Renal cortex interstitium (tissue), 15 donors: ENCODE measurements at places on chromosomes 13 and 19.
A peak's percentile ranks its signal among the peaks of the same experiment; 100 is the strongest.

DNA sequence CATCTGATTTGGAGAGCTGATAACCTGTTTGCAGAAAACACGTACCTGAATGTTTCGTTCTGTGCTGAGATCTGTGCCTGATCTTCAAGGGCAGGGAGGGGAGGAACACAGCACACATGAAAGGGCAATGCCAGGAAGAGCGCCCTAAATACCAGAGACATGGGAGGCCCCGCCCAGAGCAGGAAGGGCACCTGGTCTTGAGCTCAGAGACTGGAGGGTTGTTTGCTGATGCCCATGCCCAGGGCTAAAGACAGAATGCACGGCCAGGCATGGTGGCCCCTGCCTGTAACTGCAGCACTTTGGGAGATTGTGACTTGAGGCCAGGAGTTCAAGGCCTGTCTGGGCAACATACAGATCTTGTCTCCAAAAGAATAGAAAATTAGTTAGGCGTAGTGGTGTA lies 183.2 kb downstream of the TUBA3C start:
- no peak for DNase-seq

DNA sequence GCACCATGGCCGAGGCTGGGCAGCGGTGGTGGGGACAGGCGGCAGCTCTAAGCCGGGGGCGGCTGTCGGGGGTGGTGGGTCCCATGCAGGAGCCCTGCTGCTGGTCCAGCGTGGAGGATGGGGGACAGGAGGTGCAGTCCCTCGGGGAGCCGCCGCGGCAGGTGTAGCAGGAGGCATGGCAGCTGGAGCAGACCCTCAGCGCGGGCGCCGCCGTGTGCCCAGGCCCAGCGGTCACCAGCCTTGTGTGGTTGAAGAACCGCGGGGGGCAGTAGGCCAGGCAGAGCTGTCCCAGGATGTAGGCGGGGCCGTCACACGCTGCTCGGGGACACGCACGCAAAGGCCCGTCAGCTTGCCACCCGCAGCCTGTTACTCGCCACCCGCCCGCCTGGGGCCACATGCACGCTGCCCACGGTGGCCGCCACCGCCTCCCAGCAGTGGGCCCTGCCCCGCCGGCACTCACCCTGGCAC lies 2.9 kb upstream of the C19orf25 start:
- no peak for DNase-seq

GRCh38 chr19:47190167-47190727 lies 40.8 kb downstream of the BBC3 start:
- DNase-seq, result peak; percentile 71

DNA sequence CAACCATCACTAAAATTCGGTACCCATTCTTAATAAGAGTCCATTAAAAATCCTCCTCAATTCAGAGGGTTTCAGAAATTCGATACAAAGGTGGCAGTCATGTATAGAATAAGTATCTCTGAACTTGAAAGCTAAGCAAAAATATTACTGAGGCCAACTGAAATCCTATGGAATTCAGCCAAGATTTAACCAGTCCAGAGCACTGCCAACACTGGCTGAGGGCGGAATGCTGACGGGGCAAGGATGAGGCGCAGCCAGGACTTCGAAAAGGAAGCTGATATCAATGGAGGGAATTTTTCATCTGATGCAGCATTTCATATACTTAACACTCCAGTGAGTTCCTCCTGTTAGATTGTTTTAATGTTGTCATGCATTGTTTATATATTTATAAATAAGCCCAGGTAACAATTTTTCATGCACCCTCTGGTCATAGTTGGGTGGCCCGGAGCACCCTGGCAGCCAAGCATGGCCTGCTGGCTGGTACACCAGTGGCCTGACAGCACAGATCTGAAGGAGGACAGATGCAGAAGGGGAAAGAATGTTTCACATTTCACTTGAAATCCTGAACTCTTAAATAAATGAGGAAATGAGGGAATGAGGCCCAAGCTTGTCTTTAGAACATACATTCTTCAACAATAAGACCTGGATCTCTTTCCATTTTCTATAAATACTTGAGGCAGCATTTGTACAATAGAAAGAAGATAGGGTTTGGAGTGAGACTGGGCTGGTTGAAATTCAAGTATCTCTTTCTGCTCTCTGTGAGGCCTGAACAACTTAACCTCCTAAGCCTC lies 41.5 kb downstream of the WDFY2 start:
- no peak for DNase-seq

DNA sequence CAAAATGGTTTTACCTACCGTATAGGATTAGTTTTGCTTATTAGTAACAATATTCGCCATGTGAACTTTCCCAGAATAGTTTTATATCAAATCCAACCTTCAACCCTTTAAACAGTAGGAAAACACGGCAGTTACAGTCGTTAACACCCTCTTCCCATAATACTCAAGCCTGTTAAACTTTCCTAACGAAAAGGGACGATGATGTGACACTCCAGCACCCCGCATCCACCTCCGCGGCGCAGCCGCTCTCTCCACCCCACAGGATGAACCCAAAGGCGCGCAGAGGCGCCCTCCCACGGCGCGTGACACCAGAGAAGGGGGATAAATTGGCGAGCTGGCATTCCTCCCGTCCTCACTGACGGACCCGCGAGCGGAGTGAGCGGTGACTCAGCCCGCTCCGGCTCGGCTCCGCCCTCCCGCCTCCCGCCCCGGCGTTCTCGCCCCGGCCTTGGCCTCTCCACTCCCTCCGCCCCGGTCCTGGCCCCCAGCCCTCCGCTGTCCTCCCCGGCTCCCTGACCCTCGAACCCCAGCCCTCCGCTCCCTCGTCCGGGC lies 665 bp downstream of the TUBGCP3 start:
- DNase-seq, result peak; percentile 53

DNA sequence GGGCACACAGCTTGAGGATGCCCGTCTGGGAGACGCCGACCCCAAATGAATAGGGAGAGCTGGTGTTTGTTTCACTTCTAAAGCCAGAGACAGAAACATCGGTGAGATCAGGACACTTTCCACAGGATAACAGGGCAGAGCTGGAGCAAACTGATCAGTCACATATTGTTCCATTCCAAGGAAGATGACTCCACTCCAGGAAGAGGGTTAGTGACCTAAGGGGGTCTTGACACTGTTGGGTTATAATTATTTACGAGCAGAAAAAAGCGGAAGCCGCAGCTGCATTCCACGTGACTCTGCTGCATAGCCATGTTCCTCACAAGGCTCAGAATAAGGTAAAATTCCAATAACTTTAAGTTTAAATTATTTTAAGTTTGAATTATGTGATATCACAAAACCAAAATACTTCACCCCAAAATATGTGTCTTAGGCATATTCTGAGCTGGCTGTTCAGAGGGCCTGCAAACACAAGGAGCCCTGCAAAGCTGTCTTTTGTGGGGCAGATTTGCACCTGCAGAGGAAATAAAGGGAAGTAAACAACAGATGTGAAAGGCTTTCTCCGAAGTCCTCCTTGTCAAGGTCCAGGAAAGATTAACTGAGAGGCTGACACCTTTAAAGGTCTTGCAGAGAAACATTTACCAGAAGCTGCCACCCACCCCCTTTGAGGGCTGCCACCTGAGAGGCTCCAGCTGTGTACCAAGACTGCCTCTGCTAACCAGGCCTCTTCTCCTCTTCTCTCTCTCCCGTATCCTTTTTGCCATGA lies 819.2 kb downstream of the UQCRFS1 start:
- DNase-seq, result no peak

DNA sequence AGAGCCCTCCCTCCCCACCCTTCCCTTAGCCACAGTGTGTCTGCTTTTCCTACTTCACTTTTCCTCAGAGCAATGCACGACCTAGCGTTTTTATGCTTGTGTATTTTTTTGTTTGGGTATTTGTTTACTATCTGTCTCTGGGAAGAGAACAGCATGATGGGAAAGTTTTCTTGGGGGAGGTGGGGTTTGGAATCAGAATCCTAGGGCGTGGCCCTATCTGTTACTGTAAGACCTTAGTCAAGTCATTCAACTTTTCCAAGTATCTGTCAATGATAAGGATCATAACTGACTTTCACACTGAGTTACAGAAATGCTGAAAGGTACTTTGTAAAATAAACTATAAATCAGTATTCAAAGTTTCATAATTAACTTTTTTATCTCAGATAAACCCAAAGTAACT lies 146.3 kb upstream of the WASF3 start:
- no peak for DNase-seq

DNA sequence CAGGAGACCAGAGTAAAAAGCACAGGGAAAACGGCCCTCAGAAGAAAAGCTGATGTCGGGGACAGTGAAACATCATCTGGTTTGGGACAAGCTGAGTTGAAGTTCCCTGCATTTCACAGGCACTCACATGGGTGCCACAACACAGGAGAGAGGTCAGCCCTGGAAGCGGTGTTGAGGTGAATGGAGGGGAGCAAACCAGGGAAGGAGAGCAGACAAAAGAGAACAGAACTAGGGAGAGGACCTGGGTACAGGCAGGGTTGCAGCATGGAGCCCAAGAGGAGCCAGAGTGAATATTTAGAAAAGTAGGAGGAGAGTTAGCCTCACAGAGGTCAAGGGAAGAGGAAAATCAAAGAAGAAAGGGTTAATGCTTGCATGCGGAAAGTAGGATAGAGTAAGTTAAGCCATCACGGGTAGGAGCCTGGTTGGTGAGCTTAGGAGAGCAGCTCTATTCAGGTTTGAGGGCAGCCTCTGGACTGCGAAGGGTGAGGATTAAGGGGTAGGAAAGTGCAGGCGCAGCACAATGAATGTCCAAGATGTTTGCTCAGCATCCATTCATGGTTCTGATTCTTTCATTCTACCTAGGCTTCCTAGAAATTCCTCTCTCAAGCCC lies 15.5 kb downstream of the FAM216B start:
- no peak for DNase-seq

GRCh38 chr19:7787141-7787540 lies 24.1 kb downstream of the CLEC4M start:
- DNase-seq, result no peak

DNA sequence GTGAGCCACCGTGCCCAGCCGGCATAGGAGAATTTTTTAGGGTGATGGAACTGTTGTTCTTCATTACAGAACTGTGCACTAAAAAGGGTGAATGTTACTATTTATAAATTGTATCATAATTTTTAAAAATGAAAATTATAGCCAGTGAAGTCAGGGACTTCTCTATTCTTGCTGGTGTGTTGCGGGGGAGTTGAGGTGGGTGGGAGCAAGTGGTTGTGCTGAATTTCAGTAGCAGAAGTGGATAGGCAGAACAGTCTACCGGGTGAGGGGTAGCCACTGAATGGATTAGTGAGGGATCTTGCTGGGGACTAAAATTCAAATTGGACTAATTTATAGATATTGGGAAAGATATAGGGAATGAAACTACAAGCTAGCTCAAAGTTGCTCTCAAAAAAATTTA lies 74.0 kb downstream of the CAB39L start:
- DNase-seq, result no peak

DNA sequence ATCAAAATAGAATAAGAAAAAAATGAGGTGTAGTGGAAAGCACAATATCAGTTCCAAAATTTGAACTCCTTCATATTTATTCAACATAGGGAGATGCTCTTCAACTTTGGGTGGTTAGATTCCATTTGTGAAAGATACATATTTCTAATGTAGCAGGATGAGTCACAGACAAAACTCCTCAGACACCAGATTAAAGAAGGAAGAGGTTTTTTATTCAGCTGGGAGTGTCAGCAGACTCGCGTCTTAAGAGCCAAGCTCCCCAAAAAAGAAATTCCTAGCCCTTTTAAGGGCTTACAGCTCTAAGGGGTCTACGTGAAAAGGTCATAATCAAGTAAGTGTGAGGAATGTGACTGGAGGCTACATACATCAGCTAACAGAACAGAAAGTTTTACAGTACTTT lies 6.8 kb upstream of the ZNF765 start:
- DNase-seq, result no peak

GRCh38 chr13:32092496-32092895 lies 60.9 kb downstream of the FRY start:
- DNase-seq, result no peak

DNA sequence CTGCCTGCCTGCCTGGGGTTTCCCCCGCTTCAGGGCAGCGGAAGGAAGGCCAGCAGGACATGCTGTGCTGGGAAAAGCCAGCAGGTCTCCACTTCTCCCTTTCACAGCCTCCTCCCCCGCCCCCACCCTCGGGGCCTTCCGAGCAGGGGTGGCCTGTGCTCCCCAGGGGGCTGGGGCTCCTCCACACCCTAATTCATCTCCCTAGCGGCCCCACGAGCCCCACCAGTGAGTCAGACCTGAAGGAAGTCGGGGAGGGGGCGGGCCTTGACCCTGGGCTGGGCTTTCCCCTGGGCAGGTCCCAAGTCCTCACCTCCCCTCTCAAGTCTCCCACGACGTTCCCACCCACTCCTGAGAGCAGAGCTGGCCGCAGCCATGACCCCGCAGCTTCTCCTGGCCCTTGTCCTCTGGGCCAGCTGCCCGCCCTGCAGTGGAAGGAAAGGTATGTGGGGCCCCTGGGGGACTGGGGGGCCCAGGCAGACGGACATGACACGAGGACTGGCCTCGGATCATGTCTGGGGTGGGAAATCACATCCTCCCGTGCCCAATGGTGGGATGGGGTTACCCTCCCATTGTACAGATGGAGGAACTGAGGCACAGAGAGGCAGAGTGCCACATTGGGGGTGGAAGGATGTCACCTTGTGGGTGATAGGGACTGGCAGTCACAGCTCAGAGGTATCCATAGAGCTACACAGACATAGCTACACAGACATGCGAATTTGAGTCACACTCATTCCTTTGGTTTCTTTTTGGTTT lies at the start of gene EBI3:
TSS of gene EBI3 (plus strand) at position 345 of the 753 bp plus-strand sequence. CDS start at position 373, 28 bp downstream.
- DNase-seq, result no peak

DNA sequence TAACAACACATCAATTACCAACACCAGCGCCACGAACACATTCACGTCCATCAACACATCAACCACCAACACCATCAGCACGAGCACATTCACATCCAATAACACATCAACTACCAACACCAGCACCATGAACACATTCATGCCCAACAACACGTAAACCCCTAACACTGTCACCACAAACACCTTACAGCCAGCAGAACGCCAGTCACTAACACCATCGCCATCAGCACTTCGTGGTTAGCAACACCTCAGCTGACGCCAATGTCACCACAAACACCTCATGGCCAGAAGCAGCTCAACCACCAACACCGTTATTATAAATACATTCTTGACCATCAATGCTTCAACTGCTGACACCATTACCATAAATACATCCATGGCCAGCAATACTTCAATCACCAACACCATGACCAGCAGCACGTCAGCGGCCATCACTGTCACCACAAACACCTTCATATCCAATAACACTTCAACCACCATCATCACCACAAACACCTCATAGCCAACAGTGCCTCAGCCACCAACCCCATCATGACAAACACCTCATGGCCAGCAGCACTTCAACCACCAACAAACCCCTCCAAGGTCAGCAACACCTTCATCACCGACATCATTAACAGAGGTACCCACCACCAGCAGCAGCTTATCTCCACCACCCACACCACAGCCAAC lies 9.4 kb downstream of the FCER2 start:
- DNase-seq, result no peak

- DNase-seq, result no peak
Measured at GRCh38 chr13:40490086-40490758, 176.2 kb downstream of the FOXO1 start.
